Glomerular endothelial cell (primary cell): ENCODE measurements at places on chromosomes 2 and 18. TPM values are rescaled to one million over a fixed set of nuclear protein-coding genes. Genes with fewer than 3 reads are reported as not detected.

Gene LONRF2
- under 0.01 and 0.19 TPM in 2 replicates for total RNA-seq

Gene PID1
- 0.68 and 0.99 TPM in 2 replicates for total RNA-seq

Gene CCDC85A
- total RNA-seq: 8.0 and 9.1 TPM in 2 replicates

Gene SCN9A
- total RNA-seq: 9.3 and 10.0 TPM in 2 replicates

Gene B3GNT7
- total RNA-seq: 0.44 and 1.2 TPM in 2 replicates
